Vagina (tissue), 2 donors: ENCODE measurements at places on chromosomes 1 and 21.

GRCh38 chr1:205450448-205450847, 5.4 kb downstream of the BLACAT1 start:
- no peak for DNase-seq

DNA sequence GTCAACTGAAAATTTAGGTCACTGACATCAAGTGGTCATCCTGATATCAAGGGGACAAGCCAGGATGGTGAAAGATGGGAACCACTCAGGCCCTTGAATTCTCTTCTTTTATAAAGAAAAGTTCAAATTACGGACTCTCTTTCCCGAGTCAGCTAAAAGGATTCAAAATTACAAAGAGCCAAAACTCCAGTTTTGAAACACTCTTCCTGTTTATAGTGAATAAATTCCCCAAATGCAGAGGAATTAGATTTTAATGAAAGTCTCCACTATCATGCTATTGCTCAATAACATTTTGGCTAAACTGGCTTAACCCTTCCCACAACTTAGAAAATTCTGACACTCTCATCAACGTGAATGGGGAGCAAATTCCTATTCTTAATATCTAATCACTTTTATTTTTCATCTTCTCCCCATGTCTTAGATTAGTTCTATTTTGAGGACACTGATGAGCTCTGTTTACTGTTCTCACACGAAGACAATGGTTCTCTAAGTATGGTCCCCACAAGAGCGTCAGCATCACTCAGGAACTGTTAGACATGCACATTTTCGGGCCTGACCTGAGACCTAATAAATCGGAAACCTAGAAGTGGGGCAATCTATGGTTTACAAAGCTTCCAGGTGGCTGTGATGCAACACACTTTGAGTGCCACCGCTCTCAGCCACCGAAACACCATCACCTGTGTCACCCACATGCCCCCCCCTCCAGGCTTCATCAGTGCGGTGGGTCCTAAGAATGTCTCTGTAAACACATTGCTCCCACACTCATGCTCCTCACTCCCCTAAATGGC, 64.4 kb upstream of the TIAM1 start:
- DNase-seq = no peak

- no peak for DNase-seq
Observed at GRCh38 chr21:37582590-37582989, 216.0 kb downstream of the DYRK1A start.

DNA sequence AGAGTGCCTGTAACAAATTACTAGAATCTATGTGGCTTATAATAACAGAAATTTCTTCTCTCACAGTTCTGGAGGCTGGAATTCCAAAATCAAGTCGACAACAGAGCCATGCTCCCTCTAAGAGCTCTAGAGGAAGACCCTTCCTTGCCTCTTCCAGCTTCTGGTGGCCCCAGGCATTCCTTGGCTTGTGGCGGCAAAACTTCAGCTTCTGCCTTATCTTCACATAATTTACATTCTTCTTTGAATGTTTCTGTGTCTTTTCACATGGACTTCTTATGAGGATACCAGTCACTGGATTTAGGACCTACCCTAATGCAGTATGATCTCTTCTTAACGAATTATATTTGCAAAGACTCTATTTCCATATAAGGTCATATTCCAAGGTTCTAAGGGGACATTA, 324.4 kb downstream of the PCP4 start:
- DNase-seq = no peak

GRCh38 chr21:27320868-27321267, 354.0 kb upstream of the ADAMTS5 start:
- DNase-seq = no peak

DNA sequence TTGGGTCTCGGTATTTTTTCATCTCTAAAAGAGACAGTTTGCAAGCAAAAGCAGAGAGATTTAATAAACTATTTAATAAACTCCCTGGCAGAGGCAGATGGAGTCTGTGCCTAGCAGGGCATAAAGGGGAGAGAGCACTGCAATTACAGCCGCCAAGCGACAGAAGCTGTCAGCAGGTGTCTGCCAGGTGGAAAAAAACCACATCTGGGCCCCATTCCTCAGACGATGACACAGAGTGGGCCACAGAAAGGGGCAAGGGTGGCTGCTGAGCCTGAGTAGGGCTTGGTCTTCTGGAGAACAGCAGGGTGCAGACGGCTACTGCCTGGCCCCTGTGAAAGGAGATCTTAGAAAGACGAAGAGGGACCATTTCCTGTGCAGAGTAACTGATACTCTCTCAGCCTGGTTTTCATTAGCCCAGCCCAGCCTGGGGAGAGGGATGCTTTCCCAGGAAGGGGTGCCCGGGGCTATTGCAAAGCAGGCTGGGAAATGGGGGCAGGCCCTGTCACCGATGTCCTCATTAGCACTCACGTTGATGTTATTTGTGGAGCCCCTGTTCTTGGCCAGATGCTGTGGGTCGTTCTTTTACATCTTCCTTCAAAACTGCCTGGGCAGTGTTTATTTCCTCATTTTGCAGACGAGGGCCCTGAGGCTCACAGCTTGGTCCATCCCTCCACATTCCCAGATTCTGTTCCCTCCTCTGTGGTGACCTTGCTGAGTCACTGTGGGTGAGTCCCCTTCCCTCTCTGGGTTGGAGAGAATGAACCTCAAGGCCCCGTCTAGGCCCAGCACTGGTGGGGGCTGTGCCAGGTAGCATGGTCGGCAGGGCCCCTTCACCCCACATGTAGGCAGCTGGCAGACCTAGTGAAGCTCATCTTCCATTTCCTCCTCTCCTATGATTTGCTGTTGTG, 472.7 kb downstream of the PTPRU start:
- no peak for DNase-seq

- no peak for DNase-seq
Observed at GRCh38 chr1:65880611-65881010, 87.9 kb downstream of the PDE4B start.

GRCh38 chr1:155649676-155650075, 38.9 kb downstream of the YY1AP1 start:
- DNase-seq = no peak

DNA sequence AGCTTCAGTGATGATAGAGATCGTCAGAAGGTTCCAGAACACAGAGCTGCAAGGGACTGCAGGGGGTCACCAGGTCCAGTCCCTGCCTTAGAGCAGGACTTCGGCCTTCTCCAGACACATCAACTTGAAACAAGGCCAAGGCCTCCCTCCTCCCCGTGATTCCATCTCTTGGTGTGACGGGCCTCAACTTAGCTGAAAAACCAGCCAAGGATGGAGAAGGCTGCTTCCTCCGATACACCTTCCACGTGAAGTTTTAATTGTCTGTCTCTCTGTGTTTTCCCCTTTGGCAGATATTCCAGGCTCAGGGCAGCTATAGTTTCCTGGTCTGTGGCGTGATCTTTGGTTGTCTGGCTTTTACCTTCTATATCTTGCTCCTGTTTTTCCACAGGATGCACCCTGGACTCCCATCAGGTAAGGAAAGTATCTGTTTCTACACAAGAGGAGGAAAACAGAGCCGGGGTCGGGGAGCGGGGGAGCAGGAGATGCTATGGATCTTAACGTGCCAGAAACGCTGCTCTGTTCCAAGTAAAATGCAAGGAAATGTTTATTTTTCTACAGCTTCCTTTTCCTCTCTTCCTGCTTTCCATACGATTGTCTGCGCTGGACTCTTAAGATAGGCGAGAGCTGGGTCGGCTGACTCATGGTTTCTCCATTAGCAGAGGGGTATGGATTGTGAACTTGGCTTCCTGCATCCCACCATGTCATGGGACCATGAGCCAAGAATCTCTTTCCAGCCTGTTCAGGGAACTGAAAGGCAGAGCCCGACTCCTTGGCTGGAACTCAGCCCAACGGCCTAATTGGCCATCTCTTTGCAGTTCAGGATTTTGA, 32.8 kb downstream of the ELK4 start:
- no peak for DNase-seq

DNA sequence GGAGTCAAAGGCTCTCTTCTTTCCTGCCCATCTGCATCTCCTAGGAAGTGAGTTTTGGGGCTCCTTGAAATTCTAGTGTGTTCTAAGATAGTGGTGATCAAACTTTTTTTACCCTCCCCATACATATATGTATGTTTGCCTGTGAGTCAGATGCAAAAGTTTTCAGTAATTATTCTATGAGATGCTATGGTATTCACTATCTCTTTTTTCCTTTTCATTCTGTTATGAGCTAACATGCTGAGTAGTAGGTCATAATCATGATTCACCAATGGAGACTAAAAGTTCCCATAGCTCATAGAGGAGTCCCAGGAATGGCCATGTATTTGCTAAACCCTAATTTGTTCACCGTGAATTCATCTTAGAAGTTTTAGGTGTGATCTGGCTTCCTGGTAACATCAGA, 135.6 kb downstream of the GPR52 start:
- no peak for DNase-seq

DNA sequence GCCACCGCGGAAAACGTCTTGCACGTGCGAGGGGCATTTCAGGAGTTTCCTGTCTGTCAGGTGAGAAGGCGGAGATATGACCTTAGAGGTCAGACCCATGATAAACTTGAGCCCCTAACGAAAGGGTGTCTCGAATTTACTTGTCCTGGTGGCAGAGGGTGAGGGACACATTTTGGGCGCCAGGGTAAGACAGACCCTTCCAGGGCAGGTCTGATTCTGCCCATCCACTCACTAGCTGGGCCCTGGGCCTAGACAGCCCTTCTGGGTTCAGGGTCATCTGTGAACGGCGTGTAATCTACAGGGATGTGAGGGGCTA, 395 bp upstream of the CSRP1 start:
- no peak for DNase-seq

DNA sequence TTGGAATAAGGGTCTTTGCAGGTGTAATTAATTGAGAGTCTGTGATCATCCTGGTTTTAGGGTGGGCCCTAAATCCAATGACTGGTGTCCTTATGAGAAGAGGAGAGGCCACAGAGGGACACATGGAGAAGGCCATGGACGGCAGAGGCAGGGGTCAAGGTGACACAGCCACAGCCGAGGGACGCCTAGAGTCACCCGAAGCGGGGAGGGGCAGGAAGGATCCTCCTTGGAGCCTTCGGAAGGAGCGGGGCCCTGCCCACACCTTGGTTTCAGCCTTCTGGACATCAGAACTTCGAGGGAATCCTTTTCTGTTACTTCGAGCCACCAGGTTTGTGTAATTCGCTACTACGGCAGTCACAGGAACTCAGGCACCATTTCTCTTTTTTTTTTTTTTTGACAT, 31.1 kb downstream of the RRP1 start:
- no peak for DNase-seq
